Stimulated activated CD4-positive, alpha-beta T cell treated with anti-CD3 and anti-CD28 coated beads, Interleukin-15, amount 100 ng/mL, for 48 hours (primary cell): ENCODE measurements at places on chromosomes 1 and 21.

DNA sequence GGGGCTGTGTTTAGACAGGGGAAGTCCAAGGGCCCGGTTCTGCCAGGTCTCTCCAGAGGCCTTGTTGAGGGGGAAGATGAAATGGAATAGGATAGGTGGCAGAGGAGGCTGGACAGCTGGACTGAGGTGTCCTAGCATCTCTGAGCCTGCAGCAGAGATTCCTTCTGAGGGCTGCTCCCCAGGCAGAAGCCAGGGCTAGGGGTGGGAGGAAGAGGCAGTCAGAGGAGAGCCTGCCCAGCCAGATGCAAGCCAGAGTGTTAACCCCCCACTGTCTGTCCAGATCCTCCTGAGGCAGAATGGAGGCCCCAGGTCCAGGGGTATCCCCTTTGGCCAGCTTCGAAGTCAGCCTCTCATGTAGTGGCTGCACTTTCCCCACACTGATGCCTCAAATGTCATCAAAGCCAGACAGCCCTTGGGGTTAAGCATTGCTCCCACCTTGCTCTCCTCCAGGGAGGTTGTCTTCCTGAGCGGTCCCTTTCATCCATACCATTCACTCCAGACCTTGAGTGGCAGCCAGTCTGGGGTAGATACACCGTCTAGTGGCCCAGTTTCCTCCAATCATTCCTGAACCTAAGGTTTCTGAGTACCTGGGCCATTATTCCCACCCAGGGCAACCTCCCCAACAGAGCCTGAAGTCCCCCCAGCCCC lies 1.7 kb downstream of the CSF1 start:
- no peak for DNase-seq

GRCh38 chr1:216596281-216596862 lies 126.9 kb downstream of the ESRRG start:
- DNase-seq, result no peak

DNA sequence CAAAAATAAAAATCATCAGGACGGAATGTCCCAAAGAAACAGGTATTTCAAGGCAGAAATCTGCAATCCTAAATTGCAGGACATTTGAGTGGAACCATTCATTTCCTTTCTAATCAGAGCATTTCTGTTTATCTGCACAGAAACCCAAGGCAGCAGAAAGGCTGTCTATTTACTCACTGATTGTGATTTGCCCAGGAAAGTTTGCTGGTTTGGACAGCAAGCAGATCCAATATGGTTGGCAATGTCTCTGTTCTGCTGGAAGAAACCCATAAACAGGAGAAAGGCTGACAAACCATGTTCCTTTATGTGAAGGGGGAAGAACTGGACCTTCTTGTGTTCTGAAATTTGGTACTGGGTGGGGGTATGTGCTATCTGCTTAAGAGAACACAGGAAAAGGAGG lies 120.1 kb downstream of the CLIC6 start:
- no peak for DNase-seq

DNA sequence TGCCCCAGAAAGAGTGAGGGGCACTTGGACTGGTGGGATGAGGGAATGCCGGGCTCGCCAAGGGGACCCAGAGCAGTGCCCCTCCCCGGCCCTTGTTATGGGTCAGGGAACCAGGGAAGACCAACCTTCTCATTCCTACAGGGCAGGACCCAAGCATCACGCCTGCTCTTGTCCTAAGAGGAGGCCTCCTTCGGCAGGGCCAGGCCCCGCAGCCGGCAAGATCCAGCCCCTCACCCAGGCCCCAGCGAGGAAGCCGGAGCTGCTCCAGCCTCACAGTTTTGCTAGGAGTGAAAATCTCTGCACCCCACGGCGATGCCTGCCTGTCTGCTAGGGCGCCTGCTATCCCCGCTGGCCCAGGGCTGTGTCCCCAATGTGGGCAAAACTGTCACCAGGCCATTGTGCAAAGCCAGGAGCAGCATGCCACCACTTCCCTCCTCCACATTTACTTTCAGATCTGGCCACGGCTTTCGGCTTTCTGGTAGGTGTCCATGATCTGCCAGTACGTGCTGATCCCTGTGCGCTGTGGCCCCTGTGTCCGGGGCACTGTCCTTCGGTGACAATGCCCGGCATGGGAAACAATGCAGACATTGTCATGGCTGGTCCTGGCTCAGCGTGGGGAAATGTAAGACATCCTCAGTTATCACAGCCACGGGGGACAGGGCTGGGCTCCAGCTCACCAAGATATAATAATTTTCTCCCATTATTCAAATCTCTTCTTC lies 9.6 kb downstream of the ACTRT2 start:
- DNase-seq, result no peak

DNA sequence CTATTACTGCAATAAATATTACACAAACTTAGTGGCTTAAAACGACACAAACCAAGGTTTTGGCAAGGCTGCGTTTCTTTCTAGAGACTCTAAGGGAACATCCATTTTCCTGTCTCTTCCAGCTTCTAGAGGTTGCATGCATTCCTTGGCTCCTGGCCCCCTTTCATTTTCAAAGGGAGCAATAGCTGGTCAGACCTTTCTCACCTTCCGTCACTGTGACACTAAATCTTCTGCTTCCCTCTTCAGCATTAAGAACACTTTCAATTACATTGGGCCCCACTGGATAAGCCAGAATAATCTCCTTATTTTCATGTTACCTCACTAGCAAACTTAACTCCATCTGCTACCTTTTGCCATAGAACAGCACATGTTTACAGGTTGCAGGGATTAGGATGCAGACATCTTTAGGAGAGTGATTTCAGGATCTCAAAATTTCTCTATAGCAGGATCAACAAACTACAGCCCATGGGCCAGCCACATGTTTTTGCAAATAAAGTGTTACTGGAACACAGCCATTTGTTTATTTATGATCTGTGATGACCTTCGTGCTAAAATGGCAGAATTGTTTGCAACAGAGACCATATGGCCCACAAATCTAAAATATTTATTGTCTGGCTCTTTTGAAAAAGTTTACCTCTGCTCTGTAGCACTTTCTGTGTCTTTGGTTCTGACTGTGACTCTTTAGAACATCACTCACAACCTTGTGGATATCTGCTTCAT lies 221.5 kb upstream of the SGIP1 start:
- DNase-seq, result no peak

DNA sequence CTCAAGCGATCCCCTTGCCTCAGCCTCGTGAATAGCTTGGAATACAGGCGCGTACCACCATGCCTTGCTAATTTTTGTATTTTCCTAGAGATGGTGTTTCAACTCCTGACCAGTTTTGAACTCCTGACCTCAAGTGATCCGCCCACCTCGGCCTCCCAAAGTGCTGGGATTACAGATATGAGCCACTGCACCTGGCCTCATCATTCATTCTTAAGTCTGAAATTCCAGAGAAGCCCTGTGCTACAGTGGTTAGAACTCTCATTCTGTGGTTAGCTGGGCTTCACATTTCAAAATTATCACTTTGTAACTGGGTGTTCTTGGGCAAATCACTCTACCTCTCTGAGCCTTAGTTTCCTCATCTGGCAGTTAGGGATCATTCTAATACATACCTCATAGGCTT lies 86.1 kb upstream of the POU3F1 start:
- DNase-seq, result no peak

DNA sequence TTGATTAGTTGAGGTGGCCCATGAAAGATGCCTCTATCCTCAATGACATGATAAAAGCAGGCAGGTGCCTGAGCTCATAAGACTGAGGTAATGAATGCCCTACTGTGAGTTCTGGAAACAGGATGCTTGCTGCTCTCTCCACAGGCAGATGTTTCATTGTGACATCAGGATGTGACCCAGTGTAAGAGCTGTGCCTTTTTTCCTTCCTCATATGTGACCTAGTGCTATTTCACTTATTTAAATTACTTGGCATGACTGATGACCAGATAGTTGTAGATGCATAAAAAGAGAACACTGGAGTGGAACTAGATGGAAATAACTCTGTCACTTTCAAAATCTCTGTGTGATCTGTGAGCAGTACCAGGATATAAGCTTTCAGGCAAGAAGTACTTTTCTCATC lies 31.9 kb downstream of the KIF14 start:
- DNase-seq, result no peak

GRCh38 chr1:48603222-48603621 lies 131.2 kb upstream of the SPATA6 start:
- no peak for DNase-seq

GRCh38 chr1:172325531-172325930 lies 95.0 kb upstream of the C1orf105 start:
- DNase-seq, result no peak

GRCh38 chr1:2914702-2915101 lies 106.6 kb upstream of the ACTRT2 start:
- no peak for DNase-seq

DNA sequence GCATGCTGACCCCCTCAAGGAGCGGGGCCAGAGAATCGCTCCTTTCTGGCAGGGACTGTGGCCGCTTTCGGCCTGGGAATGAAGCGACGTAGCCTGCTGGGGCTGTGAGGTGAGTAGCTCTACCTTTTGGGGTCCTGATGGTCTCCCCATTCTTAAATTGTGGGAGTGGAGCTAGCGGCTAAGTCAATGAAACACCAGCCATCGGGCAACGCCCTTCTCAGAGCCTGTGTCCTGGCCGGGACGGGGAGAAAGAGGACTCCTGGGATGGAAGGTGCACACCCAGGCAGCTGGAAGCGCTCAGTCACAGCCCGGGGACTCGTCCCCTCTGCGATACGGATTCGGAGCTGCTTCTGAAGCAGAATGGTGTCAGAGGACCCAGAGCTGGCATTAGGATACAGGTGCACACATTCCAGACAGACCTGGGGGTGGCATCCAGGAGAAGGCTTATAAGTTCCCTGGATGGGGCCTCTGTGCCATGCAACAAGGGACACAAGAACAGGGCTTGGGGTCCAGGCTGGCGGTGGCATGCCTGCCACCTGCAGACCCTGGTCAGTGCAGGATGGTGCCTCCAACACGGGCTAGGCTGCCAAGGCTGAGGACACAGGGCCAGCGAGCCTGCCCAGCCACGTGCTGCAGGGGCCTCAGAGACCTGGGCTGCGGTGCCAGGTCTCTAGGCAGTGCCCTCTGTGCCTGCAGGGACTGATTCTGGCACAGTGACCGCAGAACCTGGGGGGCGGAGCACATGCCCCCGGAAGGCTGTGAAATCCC lies 945 bp upstream of the WNT9A start:
- DNase-seq, result no peak

DNA sequence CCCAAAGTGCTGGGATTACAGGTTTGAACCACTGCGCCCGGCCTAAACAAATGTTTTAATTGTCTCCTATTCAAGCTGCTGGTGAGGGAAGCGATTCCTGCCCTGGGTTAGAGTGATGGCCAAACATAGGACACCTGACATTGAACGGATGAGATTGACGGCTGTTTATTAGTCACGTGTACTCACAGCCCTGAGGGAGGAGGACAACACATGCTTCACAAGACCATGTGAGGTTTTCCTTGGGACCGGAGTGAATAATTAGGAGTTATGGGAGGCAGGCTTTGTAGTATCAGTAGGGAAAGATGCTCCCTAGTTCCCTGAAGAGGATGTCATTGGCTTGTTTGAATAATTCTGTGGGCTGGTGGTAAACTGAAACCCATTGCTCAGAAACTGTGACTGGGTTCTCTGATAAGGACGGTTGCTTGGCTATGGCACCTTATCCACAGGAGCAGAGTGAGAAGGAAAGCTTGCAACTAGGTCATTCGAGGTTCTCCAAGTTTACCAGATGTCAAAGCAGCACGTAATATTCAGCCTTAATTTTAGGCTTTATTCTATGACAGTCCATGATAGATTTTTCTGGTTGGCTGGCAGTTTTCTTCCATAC lies 245.8 kb downstream of the PLA2G4A start:
- DNase-seq, result no peak

DNA sequence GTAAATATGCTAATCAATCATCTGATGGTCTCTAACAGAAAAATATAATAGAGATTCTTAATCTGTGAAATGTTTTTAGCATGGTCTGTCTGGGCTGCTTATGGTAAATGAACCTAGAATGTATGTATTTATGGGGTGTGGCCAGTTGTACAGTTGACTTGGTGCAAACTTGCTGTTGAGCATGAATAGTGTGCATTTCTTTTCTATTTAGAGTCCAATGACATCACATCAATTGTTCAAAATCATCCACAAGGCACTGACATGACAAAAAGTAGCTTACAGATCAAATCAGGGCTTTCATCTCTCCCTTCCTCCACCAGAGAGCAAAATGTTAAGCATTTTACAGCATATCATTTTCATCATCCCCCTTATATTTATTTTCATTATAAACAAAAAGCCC lies 1010.3 kb downstream of the KCNT2 start:
- DNase-seq, result no peak

DNA sequence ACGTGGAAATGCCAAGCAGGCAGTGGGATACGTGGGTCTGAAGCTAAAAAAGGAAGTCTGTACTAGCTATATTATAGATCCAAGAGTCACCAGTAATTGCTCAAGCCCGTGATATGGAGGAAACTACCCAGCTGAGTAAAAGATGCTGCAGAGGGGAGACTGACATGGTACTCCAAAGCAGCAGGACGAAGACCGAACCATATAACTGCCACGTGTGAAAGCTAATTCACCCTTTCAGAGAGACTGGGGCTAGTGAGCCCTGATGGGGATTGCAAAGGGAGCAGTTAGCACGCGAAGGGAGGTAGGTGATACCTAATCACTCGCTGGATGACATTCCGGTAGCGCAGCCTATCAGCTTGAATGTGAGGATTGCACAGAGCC lies 316 bp downstream of the AP4B1 start:
- DNase-seq, result no peak
